EH (cell line): ENCODE measurements at places on chromosomes 3 and 15.
A peak's percentile ranks its signal among the peaks of the same experiment; 100 is the strongest.

GRCh38 chr3:63912768-63913588, 795 bp upstream of the SCAANT1 start:
- peak; percentile 60 for DNase-seq

GRCh38 chr3:187590861-187591576, 79.2 kb downstream of the SST start:
- no peak for DNase-seq

GRCh38 chr3:177470197-177470941, 273.1 kb upstream of the TBL1XR1 start:
- peak; percentile 88 for DNase-seq

GRCh38 chr15:73982222-73982962, 9.7 kb downstream of the STOML1 start:
- DNase-seq = peak; percentile 94

DNA sequence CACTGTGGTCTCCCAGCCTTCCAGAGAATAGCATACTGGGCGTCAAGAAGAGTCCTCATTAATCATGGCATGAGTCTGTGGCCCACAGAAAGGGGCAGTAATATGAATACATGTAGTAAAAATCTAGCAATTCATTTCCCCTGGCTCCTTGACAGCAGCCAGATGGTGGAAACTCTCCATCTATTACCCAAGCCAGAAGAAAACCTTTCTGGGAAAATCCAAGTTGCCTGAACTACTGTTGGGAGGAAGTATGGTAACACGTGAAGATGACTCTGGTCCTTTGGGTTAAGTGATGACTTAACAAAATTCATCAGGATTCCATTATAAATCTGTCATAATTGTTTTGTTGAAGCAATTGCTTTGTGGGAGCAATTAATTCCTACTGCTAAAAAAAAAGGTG, 530.5 kb downstream of the FHIT start:
- DNase-seq = no peak

GRCh38 chr3:60185161-60185560, 1066.1 kb downstream of the FHIT start:
- no peak for DNase-seq

GRCh38 chr15:98126326-98127085, 166.0 kb downstream of the ARRDC4 start:
- peak; percentile 83 for DNase-seq

- no peak for DNase-seq
These were observed 50.2 kb downstream of the SLCO2A1 start for GRCh38 chr3:133979553-133979952.

GRCh38 chr3:132622761-132623160, 25.7 kb downstream of the ACKR4 start:
- DNase-seq = no peak

GRCh38 chr3:10223676-10224639, 24.3 kb upstream of the TATDN2 start:
- DNase-seq = no peak

DNA sequence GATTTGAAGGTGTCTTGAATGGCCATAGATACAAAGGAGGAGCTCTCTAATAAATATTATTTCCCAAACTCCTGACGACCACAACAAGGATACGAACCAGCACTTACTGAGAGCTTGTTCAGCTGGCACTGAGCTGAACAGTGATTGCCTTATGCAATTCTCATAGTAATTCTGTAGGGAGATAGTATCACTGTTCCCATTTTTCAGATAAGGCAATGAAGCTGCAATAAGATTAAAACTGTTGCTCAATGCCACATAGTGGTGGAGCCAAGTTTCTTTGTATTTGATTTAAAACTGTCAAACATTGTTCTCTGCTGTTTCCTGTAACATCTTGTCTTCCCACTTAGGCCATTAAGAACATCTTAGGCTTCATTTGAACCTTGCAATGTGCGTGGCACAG, 163.9 kb downstream of the RPLP1 start:
- no peak for DNase-seq

GRCh38 chr3:142278451-142278850, 53.1 kb upstream of the GK5 start:
- DNase-seq = peak; percentile 58

DNA sequence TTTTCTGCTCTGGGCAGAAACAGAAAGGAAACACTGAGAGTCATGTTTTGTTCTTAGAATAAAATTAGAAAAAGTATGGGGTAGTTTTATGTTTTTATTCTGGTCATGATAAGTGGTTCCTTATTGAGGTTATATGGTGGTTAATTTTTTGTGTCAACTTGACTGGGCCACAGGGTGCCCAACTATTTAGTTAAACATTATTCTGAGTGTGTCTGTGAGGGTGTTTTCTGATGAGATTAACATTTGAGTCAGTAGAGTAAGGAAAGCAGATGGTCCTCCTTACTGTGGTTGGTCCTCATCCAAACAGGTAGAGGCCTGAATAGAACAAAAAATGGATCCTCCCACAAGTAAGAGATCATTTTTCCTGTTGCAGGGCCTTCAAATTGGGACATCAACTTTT, 98.9 kb downstream of the C3orf38 start:
- no peak for DNase-seq

DNA sequence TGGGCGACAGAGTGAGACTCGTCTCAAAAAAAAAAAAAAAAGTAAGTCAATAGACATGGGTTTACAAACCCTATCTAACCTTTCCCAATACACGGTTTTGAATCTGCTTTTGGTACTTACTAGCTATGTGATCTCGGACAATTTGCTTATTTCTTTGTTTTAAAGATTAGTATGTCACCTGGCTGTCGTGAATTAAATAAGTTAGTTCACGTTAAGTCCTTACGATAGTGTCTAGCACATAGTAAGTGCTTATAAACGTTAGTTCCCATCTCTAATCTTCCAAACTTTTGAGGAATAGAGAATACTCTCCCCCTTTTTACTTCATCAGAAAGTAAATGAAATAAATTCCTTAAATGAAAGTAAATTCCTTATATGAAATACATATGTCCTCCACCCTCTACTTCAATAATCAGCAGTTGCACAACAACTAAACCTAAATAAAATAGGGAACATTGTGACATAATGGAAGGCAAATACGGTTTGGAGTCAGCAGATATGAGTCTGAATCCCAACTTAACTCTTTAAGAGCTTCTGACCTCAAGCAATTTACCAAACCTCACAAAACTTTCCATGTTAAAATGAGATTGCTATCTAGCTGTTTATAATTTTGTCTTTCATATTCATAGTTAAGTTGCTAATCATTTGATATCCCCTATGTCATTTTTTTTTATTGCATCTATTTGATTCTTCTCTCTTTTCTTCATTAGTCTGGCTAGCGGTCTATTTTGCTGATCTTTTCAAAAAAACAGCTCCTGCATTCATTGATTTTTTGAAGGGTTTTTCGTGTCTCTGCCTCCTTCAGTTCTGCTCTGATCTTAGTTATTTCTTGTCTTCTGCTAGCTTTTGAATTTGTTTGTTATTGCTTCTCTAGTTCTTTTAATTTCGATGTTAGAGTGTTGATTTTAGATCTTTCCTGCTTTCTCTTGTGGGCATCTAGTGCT, 134.6 kb downstream of the PEAK1 start:
- no peak for DNase-seq

GRCh38 chr15:48785712-48786111, 25.2 kb downstream of the CEP152 start:
- no peak for DNase-seq

- DNase-seq = no peak
These were observed 16.1 kb upstream of the TMEM115 start for GRCh38 chr3:50375258-50375931.

GRCh38 chr15:57035664-57036063, 117.2 kb downstream of the TCF12 start:
- DNase-seq = no peak

- DNase-seq = no peak
These were observed 33.1 kb downstream of the KLF13 start for GRCh38 chr15:31359702-31360111.

GRCh38 chr15:39786447-39787056, 3.9 kb upstream of the FSIP1 start:
- peak; percentile 75 for DNase-seq

- no peak for DNase-seq
These were observed 157.0 kb downstream of the MFSD1 start for GRCh38 chr3:158958873-158959272.

DNA sequence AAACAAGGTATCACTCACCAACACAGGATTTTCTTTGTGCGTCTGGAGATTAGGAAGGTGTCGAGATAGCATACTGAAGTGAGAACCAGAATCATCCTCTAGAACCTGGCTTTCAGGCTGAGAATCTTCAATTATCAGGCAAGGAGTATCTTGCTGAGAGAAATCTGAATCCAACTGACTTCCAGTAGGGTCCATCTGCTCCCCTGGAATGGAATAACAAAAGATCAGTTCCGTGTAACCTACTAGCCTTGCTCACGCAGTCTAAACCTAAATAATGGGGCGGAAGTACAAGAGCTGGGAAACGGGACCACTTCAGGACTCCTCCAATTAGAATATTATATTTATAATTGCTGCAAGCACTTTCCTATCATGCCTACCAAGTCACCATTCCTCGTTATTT, 690 bp downstream of the TP53BP1 start:
- DNase-seq = no peak

DNA sequence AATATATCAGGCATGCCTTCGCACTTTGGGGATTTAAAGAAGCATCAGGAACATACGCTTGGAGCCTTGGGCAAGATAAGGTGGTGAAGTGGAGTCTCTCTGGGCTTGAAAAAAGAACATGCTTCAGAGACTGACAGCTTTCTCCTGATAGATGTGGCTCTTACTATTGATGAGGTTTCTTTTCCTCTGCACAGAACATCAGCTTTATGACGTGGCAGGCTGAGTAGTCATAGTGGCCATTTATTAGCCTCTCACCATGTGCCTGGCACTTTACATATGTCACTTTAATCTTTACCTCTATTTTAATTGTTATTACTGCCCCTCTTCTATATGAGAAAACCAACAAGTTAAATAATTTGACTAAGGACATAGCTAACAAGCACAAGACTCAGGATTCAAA, 19.0 kb upstream of the LRRC58 start:
- no peak for DNase-seq

DNA sequence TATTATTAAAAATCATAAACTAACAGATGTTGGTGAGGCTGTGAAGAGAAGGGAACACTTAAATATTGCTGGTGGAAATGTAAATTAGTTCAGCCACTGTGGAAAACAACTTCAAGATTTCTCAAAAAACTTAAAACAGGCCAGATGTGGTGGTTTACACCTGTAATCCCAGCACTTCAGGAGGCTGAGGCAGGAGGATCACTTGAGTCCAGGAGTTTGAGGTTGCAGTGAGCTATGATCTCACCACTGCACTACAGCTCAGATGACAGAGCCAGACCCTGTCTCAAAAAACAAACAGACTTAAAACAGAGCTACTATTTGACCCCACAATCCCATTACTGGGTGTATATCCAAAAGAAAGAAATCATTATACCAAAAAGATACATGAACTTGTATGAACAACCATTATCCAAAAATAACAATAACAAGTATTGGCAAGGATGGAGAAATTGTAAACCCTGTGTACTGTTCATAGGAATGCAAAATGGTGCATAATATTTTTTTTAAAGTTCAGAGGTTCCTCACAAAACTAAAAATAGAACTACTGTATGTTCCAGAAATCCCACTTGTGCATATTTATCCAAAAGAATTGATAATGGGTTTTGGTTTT, 25.5 kb downstream of the ZNF148 start:
- DNase-seq = peak; percentile 33

- peak; percentile 56 for DNase-seq
These were observed 101.4 kb downstream of the LARS2 start for GRCh38 chr3:45489730-45490309.

- DNase-seq = peak; percentile 53
These were observed 22.2 kb downstream of the CP start for GRCh38 chr3:149199474-149199873.

DNA sequence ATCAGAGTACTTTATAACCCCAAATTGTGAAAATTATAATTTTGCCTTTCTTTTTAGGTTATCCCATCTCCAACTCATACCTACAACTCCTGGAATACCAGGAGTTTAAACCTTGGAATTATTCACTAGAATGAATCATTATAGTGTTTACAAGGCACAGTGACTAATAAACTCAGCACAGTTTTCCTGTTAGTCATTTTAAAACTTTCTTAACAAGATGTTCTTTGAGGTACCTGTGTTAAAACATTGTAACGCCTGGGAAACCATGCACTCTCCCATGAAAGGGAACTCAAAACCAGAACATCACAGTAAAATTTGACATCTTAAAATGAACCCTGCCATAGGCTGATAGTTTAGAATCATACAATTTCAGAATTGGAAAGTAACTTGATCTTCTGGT, 132.4 kb upstream of the OSTN start:
- peak; percentile 57 for DNase-seq

DNA sequence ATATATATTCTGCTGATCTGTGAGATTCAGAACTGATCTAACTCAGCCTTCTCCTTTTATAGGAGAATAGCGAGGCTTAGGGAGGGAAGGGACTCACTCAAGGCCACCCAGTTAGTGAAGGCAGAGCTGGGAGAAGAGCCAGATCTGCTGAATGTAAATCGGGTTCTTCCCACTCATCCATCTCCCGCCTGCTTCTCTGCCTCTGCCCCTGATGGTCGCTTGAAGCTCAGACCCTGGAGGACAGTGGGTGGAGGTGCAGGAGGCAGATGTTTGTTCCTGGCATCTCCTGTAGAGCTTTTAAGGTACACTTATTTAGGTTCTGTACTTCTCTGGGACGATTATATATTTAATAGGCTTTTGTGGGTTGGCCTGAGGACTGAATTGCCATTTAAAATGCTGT, 4.3 kb downstream of the PDIA5 start:
- no peak for DNase-seq
